ENCODE measurements at places on chromosomes 5 and 9. TPM values are rescaled to one million over a fixed set of nuclear protein-coding genes. Genes with fewer than 3 reads are reported as not detected.

The FRMD3 gene
- total RNA-seq = 0.46 TPM

GRCh38 chr9:68794898-68795297 lies 89.9 kb downstream of the PIP5K1B start:
- DNase-seq = no peak

The ISL1 gene
- not detected for total RNA-seq

GRCh38 chr5:173673295-173674101 lies 57.0 kb upstream of the BOD1 start:
- no peak for DNase-seq

DNA sequence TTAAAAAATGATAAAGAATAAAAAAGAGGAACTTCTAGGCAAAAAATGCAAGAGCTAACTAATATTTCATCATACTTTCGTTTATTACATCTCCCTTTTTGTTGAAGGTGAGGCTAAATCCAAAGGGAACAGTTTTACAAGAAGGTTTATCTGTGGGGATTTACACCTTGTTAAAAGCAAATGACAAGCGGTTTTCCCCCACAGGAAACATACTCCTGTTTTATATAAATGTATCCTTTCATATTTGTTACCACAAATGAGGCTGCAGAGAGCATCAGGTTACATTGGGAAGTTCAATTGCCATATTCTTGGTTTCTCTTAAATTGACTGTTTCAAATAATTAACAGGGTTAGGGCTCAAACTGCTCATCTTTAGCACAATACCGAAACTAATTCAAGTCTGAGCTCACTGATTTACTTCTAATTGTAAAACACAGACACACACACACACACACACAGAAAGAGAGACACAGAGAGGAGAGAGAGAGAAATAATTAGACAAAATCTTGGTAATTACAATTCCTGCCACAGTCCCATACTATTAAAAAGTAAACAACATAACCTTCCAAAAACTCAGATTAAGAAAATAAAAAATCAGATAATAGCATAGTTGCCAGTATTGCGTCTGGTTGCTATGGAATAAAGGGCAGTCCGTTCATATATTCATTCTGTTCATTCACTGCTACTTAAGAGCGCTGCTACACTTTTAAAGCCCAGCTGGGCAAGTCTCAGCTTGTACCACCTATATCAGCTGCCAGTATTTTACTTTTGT lies 17.1 kb downstream of the RFX3 start:
- no peak for DNase-seq

The FAM169A gene
- 6.1 TPM for total RNA-seq

DNA sequence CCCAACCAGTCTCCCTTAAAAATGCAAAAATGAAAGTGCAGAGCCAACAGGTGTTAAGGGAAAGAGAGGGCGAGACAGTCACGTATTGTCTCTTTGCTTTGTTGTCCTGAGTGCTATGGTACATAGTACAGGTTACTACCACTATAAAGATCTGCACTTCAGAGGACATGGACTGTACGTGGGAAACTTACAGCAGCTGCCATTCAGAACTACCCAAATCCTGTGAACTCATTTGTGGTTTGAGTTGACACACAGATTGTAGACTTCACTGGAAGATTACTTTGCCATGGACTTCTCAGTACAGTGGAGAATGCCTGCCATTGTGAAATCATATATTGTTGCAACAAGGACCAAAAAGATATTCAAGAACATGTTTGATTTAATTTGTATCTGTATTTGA lies 34.8 kb downstream of the FBXO38 start:
- DNase-seq = no peak

The AFAP1L1 gene
- total RNA-seq = 0.18 TPM

DNA sequence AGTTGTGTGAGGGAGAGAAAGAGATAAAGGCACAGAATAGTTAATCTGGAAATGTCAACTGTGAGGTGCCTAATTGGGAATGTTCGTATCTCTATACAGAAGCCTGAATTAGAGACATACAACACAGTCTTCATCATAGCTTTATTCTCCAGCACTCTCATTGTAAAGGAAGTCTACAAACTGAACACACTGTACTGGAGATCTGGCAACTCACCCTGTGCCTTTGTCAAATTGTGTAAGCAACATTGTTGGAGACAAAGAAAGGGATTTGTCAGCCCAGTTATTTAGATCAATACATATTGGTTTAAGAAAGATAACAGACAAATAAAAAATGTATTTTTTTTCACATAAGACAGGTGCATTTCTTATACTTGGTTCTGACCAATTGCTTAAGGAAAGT lies 832.9 kb upstream of the DMAC1 start:
- no peak for DNase-seq

DNA sequence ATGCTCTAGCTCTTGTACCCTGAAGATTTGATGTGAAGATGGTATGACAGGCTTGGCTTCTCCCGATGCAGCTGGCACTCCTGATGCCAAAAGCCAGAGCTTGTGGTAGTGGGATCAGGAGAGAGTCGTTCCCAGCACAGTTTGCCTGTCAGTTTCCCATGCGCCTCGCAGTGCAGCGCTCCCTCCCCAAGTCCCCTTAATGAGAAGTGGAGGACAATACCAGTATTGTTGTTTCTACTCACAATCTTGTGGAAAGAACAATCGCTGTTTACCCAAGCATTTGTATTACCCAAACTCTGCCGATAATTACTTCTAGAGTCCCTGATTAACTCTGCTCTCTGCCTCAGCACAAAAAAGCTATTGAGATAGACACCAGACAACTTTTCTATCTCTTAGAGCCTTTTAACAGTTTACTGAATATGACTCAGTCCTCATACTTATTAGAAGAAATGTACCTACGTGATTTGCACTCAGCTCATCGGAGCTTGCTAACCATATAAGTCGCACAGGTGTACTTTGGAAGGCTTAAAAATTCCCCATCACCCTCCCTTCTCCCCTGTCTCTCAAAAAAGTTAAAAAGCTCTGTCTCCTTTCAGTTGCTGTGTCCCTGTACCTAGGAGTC lies 283.2 kb upstream of the TMEM161B start:
- DNase-seq = no peak

The PCDH12 gene
- total RNA-seq = 0.70 TPM

GRCh38 chr5:137309290-137309689 lies 189.8 kb downstream of the SPOCK1 start:
- DNase-seq = no peak

- no peak for DNase-seq
Measured at GRCh38 chr9:35859990-35860339, 10.2 kb downstream of the OR13J1 start.

DNA sequence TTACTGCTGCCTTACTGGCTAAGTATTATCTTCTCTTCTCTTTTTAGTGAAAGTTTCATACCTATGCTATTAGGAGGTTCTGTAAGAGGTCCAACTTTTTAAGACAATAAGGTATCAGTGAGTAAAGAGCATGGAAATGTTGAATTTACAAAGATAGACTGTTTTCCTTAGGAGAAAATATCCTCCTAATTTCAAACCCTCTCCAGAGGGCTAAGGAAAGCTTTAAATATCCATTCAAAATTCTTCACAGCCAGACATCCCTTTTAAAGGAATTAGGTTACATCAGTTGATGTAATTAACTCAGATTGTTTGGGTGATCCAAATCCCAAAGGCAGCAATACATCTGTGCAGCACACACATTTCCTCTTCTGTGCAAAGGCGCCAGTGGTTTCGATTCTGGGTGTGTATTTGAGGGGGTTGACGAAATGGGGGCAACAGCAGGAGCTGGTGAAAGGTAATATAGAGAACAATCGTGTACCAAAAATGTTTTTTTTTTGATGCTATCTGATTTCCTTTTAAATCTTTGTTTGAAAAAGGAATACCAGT lies 273.8 kb upstream of the RPS23 start:
- no peak for DNase-seq

DNA sequence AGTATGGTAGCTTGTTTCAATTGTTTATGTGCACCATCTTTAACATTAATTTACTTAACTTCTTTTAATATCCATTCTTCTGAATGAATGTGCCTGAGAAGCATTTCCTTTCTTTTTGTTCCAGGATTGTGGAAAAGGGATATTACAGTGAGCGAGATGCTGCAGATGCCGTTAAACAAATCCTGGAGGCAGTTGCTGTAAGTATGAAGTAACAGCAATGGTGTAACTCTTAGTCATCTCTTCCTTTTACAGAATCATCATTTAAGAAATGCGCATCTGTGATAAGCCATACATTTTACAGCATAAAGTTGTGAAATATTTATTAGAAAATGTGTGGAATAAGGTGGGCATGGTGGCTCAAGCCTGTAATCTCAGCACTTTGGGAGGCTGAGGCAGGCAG lies 117.7 kb downstream of the STARD4 start:
- no peak for DNase-seq

The ANKRD31 gene
- 0.66 TPM for total RNA-seq

The OBP2B gene
- total RNA-seq = not detected

GRCh38 chr5:129902816-129903215 lies 1.4 kb upstream of the CHSY3 start:
- DNase-seq = no peak

GRCh38 chr5:34496701-34497469 lies 159.2 kb upstream of the RAI14 start:
- DNase-seq = no peak

GRCh38 chr9:134363450-134363849 lies 37.2 kb downstream of the RXRA start:
- no peak for DNase-seq

The ACTL7A gene
- not detected for total RNA-seq

The BTNL3 gene
- total RNA-seq = not detected

DNA sequence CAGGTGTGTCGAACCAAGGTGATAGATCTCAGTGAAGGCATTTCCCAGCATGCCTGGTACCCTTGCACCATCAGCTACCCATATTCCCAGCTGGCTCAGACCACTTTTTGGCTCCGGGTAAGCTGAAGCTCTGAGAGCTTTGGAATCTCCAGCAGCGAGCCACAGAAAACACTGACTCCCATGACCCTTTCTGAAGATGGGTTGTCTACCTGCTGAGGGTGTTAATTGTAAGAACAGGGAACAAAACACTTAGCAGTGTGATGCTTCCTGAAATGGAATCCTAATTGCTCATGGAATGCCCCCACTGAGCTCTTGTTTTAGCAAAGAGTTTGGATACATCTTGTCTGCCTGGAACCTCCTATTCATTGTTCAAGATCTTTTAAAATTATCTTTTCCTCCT lies 177.7 kb downstream of the PAPPA start:
- DNase-seq = no peak

GRCh38 chr9:130286781-130287428 lies 21.3 kb downstream of the HMCN2 start:
- no peak for DNase-seq

GRCh38 chr5:75524071-75524470 lies 12.4 kb downstream of the POLK start:
- DNase-seq = peak; percentile 29

DNA sequence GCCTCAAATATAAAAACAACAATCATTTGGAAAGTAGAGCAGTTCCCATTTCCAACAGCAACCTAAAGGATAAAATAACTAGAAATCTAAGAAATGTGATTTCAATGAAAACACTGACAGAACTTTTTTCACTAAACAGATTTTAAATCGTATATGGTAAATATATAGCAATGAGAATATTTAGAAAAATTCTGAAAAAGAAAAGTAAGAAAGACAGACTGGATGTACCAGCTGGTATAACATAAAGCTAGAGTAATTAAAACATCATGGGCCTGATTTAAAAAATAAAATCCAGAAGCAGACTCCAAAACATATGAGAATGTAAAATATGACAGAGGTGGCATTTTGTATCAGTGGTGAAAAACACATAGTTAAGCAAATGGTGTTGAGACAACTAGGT lies 308.9 kb downstream of the MLLT3 start:
- DNase-seq = no peak

The STPG3 gene
- total RNA-seq = not detected

DNA sequence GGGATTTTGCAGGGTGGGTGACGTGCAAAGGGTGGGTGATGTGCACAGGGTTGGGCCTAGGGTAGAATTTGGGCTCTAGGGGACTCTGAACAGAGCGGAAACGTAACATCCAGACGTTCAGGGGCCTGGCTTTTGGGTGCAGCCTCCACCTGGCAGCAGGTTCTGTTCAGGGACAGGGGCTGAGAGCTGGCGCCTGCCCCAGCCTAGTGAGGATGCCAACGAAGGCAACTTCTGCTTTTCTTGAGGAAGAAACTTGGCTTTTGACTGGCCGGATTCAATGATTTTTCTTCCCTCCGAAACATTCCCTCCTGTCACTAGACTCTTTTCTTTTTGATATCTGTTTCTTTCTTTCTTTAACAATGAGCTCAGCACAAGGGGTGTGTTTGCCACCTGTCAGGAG lies 38.6 kb upstream of the SLC6A19 start:
- no peak for DNase-seq
